ENCODE measurements at places on chromosomes 4 and X.

DNA sequence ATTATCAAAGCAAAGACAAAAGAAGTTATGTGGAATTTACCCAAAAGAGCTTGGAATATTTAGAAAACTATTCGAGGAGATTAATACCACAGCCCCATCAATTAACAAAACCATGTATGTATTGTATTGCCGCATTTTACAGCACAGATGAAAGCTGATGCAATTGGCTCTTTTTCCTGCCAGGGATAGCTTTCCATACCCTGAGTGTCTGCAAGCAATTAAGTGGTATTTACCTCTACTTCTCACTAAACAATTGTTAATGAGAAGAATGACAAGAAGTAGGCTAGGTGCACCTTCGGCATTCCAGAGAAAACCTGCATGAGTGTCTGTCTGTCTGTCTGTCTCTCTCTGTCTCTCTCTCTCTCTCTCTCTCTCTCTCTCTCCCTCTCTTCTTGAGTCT, 219.5 kb downstream of the PAPSS1 start:
- no peak for DNase-seq

DNA sequence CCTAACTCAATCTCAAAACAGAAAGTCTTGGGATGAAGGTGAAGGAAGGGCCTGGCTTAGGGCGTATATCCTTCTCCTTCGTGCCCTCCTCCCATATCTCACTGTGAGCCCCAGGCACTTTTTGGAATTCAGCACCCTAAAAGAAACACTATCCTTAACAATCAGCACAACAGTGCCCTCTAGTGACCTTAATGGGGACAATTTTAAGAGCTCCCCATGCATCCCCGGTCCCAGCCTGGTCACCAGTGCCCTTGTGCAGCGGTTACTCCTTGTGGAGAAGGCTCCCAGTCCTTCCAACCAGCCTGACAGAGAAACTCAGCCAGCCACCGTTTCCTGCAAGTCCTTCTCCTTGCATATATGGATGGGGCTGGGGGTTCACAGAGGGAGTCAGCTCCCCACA, 4.2 kb downstream of the PAK3 start:
- DNase-seq, result no peak

DNA sequence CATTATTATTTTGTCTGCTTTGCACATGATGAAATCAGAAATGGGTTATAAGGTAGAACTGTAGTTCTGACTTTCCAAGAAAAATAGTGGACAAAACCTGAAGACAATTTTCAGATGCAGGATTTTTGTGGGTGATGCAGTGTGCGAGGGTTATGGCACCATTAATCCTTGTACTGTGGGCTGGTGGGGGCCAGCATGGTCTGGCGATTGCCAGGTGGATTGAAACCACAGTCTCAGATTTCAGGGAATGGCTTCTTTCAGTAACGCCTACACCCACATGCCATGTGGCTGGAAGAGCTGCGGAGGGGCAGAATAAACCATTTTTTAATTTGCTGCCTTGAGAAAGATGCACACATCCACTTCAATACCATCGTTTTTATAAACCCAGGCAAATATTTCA, 150.5 kb downstream of the ARSF start:
- DNase-seq, result no peak

DNA sequence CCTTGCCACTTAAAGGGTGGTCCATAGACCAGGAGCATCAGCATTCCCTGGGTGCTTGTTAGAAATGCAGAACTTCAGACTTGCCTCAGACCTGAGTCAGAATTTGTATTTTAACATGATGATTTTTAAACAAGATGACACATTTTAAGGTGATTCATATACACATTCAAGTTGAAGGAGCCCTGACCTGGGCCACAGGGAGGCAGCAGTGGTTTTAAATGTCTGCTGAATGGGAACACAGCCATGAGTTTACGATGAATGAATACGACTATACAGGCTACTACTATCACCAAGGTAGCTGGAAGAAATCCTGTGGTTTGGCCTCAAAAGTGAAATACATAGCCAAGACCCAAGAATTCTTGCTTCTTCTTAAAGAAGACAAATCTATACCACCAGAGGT, 2.9 kb downstream of the HDAC8 start:
- DNase-seq, result no peak

- no peak for DNase-seq
Observed at GRCh38 chrX:32392655-32393054, 818.7 kb downstream of the DMD start.

- DNase-seq, result no peak
Observed at GRCh38 chr4:72418458-72418857, 150.6 kb downstream of the ADAMTS3 start.

GRCh38 chr4:850323-850945, 24.5 kb upstream of the CPLX1 start:
- DNase-seq, result no peak

DNA sequence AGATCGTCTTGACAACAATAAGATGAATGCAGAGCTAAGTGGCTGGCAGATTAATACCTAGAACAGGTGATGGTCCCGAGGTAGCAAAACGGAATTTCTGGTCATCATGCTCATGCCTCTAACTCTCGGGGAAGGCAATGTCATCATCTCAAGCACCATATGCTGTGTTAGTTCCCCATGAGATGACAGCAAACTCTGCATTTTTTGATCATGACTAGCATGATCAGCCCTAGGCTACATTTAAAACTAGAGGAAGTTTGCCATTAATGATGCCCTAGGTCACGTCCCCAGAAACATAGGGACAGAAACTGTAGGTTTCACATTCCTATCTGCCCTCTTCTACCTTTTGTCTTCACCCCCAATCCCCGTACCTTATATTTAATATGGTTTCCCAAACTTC, 11.6 kb downstream of the LPAR4 start:
- no peak for DNase-seq

DNA sequence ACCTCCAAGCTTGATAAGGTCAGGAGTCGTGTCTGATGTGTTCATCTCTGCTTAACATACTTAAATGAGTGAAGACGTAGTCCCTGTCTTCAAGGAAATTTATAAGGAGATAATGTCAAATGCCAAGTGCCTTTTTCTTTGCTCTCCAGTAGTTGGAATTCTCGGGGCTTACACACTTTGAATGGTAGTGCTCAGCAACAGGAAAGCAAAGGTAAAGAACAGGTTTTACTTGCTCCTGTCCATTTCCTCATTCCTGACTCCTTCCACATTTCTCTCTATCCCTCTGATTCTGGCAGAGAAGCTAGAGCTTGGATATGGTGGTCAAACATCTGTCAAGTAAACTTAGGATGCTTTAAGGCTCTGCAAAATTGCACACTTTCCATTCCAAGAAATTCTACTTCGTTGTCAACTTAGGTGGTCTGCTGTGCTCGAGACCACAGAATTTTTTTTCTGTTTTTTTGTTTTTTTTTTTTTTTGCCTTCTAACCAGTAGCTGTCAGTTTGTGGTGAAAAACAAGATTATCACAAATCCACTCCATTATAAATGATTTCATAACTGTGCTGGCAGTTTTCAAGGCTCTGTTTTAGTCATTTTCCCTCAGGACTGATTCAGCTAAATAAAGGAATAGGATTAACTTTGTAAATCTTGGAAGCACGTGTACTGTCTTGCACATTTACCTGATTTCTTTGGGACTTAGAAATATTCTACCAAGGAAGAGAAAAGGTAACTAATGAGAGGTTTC, 180.8 kb upstream of the ANXA3 start:
- DNase-seq, result no peak

DNA sequence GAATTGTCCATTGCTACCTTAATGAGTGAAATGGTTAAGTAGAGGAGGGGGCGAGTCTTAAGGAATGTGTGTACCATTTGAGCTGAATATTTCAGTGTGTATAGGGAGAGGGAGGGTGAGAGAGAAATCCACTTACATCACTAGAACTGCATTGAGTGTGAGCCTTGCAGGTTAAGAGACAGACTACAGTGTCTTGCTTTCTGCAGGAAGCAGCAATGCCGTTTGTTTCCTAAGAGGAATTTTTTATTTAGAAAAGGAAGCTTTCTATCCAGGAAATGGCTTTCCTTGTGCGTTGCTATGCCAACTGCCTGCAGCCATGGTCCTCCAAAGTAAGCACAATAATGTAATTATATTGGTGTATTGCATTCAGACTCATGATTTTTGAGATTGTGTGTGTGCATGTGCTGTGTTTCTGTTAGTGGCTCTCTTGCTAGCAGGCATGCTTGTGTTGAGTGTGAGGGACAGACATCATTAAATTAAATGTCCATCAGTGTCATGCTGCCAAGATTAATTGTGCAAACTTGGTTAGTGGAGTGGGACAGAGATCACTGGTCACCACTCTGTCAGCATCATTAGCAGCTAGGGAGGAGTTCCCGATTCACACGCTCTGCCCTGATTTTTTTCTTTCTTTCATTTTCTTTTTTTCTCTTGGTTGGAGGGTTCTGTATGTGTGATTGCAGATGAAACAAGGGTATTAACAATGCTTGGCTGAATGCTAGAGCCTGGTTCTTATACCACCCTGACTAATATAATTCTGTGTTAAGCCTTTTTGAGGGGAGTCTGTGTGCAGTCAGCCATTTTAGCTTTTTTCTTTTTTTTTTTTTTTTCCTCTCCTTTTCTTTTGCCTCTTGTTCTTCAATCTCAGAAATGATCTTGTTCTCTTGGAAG, 164.3 kb downstream of the RAPGEF2 start:
- DNase-seq, result no peak

- DNase-seq, result no peak
Observed at GRCh38 chrX:30822068-30822681, 66.9 kb downstream of the TAB3 start.

Data from stimulated activated CD4-positive, alpha-beta T cell treated with anti-CD3 and anti-CD28 coated beads, Interleukin-15, amount 100 ng/mL, for 1 hour (primary cell).